Left lung (tissue), 14 donors: ENCODE measurements at places on chromosomes 2 and 18. TPM values are rescaled to one million over a fixed set of nuclear protein-coding genes. Genes with fewer than 3 reads are reported as not detected.

GRCh38 chr2:213726101-213726500 is 441.8 kb downstream of the SPAG16 start:
- DNase-seq = no peak

- no peak for DNase-seq
Observed at GRCh38 chr2:176039375-176039774, 37.3 kb upstream of the LNPK start.

DNA sequence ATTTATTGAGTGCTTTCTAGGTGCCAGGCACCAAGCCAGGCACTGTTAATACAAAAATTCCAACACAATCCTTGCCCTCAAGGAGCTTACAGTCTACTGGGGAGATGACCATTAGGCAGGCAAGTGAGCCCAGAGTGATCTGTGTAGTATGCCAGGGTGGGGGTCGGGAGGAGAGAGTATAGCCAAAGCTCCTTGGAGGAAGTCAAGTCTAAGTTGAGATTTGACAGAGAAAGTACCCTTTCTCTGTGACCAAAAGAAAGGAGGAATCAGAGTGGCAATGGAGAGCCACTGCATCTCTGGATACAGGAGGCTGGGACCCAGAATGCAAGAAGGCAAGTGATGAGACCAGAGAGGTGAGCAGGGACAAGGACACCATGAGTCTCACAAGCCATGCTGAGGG is 7.5 kb downstream of the ANKRD53 start:
- DNase-seq = no peak

GRCh38 chr2:145184741-145185651 is 665.1 kb upstream of the ZEB2 start:
- DNase-seq = no peak

DNA sequence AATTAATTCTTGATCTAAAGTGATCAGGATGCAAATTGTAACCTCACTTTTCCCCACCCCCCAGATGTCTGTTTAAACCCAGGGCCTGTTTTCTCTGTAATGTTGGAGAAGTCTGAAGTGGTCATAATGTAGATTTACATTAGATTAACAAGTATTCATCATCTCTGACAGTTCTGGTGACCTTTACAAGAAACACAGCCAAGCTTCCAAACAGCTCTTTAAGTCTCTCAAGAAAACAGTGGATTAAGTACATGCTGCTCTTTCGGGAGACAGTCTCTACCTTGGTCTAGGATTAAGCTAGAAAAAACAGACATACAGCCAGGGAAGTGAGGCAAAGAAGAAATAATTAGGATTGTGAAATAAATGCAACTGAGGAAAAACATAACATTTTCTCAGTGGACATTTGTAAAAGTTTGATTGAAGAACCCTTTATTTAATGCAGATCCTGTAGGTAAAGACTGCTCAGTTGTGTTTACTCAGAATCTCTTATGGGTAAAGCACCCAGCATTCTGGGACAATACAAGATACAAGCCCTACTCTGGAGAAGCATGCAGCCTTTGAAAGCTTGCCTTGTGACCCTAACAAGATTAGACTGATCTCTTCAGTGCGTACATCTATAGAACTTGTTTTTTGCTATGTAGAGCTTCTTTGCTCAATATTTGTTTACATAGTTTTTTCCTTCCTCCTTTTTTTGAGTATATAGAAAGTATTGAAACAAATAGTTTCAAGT is 203.9 kb downstream of the PHLPP1 start:
- no peak for DNase-seq

DNA sequence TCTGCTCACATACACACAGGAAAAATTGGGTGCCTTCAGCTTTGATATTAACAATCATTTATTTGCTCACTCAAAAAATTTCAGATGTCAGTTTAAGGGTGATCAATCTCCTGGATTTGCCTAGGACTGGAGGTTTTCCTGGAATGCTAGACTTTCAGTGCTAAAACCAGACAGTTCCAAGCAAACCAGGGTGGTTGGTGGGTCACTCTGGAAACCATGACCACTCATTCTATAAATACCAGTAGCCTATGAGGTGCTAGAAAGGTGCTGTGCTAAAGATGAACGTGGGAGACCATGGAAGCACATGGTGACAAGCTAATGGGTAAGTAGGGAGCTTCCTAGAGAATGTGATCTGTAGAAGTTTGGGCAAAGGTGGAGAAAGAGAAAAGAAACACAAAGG is 25.4 kb upstream of the STPG4 start:
- no peak for DNase-seq

The FAM124B gene
- polyA plus RNA-seq = 23.7 TPM

The TUBB8B gene
- polyA plus RNA-seq = 0.42 TPM

The INHBB gene
- 0.21 TPM for polyA plus RNA-seq

The PLA2R1 gene
- polyA plus RNA-seq = 5.6 TPM
